T-helper 1 cell (primary cell): ENCODE measurements at places on chromosomes 4 and X.

DNA sequence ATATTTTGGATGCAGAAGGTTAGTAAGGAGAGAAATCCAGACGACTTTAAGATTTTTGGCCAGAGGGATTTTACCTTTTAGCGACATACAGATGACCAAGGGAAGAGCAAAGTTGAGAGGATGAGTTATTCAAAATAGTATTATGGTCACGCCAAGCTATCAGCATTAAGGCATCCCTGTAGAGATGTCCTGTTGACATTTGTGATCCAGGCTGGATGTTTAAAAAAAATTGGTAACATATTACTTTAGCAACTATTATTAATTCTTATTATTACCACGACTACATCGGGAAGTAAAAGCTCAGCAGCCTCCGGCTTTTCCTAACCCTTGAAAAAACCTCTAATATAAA lies 562 bp upstream of the OSTC start:
- no peak for DNase-seq

DNA sequence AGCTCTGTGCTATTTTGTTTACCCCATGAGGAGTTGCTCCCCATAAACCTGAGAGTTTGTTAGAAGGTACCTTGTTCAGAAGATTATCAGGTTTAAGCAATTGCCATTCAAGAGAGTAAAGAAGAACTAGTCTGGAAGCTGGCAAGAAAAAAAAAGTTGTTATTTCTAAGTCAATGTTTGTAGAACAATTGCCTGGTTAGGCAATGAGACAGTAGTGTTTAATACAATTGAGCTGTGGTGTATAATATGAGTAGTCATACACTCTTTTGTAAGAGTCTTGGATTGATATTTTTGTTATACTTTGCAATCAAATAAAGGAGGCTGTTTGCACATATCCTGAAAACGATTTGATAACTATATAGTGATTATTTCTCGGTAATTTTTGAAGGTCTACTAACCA lies 44.7 kb downstream of the GALNT7 start:
- DNase-seq, result no peak

DNA sequence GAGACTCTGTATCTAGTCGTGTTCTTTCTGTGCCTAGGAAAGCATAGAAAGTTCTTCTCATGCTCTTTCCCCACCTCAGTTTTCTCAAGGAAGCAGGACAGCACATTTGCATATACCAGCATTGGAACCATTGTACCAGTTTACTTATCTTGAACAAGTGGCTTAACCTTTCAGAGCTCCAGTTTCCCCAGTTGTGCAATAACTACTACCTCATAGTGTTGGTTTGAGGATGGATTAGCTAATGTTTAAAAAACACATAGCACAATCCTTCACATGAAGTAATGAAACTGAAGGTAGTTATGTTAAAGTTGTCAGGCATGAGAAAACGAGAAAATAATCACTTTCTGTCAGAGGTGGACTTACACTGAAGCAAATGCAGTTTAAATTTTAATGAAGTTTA lies 92.2 kb upstream of the H2AZ1 start:
- DNase-seq, result no peak

DNA sequence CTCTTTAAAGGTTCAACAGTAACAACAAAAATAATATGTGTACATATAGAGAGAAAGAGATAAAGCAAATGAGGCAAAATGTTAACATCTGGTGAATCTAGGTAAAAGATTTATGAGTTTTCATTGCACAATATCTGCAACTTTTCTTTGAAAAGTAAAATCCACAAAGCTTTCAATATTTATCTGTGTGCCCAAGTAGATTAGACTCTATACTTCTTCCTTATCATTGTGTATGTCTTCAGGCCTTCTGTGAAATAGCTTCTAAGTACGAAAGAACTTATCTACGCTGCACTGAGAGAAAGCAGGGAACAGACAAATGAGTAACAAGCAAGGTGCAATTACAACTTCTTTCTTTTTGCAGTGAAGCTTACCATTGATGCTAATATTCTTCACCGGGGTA lies 81.6 kb downstream of the NPNT start:
- no peak for DNase-seq

DNA sequence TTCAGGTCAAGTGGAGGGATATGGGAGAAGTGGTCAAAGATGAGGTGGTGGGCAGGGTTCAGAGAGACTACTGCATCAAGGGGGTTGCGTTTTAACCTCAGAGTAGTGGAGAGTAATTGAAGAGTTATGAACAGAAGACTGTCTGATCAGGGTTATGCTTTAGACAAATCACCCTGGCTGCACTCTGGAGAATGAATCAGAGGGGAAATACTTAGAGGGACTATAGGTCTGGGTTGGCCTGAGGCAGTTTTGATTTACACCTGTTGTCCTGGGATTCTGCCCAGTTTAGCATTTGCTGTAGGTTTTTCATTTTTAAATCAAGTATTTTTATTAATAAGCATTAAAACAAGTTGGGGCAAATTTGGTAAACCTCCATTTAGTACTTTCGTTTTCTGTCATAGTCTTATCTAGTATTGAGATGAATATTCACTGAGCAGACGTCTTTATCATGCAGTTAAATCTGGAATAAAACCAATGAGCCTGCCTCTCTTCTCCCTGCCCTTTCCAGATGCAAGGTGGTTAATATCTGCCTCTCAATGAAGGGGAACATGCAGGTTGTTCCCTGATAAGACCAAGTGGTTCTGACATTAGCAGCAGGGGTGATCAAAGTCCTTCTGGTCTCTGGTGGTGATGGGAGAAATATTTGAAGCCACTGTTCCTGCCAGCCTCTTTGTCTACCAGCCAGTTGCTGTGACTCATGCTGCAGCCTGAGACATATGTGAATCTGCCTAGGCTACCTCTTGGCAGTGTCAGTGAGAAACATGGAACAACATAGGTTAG lies 116.0 kb upstream of the RPS6KA3 start:
- DNase-seq, result no peak

DNA sequence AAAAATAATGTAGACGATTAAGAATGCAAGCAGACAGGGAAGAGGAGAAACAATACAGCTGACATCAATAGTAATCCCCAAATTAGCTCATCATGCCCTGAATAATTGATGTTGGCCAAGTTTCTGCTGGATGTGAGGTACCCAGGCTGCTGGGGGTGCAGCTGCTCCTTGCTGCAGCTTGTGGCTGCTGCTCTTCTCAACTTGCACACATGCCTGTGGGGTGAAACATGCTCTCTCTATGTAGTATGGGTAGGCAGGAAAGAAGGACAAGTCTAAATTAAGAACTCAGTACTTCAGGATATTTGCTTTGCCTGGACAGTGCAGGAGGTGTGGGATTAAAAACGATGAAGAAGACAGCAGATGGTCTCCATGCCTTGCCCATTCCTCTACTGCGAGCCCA lies 16.7 kb downstream of the EDA2R start:
- DNase-seq, result no peak

- DNase-seq, result no peak
Observed at GRCh38 chr4:110198049-110198434, 373 bp downstream of the ELOVL6 start.

- no peak for DNase-seq
Observed at GRCh38 chr4:16692524-16692923, 205.9 kb downstream of the LDB2 start.

GRCh38 chrX:131330735-131331134 lies 41.6 kb upstream of the IGSF1 start:
- no peak for DNase-seq

DNA sequence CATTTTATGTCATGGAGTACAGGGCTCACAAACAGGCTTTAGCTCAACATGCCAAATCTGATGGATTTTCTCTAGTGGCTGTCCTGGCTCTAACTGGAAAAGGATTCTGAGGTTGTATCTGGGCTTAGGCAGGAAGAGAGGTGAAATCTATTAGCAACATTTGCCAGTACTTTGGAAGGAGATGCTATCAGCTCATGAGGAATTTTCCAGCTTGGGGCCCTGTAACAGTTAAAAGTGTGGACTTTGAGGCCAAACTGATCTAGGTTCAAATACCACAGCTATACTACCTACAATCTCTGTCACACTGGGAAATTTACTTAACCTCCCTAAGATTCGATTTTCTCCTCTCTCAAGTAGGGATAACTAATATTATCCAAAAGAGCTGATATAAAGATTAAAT lies 119.0 kb upstream of the HCCS start:
- DNase-seq, result no peak

DNA sequence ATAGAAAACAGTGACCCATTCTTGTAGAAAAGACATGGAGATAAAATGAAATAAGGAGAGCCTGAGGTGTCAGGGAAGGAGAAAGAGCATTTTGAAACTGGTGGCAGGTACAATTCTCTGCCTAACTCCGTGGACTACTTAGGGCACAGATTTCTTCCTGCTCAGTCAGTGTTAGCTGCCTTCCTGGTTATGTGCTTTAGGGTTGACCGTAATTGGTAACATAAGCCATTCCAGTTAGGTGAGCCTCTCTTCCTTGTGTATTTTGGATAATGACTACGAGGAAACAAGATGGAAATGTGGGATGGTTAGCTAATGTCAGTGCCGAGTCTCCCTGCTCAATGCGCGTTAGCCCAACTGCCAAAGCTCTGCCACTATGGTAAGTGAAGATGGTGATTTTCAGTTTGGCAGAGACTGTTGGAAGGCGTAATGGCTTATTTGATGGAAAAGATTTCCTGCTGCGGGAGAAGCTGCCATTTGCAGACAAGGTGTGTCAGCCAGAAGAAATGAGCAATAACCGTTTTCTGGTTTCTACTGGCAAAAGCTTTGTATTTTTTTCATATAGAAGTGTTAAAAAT lies 174.1 kb downstream of the CBR4 start:
- no peak for DNase-seq

DNA sequence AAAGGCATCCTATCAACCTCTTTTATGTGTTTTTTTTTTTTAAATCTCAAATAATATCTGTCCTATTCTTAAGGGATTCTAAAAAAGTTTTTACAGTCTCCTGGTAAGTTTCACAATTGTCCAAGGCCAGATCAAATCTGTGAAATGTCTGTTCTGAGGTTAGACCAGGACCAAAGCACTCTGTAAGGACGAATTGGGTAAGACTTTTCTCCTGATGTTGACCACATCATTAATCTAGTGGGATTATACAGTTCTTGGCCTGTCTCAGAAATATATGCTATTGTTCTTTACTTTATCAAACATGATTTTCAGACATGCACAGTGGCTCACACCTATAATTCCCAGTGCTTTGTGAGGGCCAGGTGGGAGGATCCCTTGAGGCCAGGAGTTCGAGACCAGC lies 45.8 kb upstream of the TMEM131L start:
- DNase-seq, result no peak

DNA sequence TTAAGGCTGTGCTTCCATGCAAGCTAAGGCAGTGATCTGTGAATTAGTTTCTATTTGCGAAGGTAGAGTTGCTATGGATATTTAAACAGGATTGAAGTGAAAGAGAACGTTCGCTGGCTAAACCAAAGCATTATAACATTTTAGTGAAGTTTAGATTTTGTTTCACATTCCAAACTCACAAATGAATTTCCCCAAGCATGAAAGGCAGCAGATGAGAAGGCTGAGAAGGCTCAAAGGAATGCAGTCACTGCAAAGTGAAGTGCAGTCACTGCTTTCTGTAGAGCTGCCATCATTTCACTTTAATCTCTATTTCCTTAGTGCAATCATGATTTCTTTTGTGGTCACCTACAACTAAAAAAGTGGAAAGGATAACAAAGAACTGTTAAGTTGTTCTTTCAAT lies 334.7 kb upstream of the NR3C2 start:
- no peak for DNase-seq

- no peak for DNase-seq
Observed at GRCh38 chr4:34878961-34879360, 1365.4 kb downstream of the ARAP2 start.

DNA sequence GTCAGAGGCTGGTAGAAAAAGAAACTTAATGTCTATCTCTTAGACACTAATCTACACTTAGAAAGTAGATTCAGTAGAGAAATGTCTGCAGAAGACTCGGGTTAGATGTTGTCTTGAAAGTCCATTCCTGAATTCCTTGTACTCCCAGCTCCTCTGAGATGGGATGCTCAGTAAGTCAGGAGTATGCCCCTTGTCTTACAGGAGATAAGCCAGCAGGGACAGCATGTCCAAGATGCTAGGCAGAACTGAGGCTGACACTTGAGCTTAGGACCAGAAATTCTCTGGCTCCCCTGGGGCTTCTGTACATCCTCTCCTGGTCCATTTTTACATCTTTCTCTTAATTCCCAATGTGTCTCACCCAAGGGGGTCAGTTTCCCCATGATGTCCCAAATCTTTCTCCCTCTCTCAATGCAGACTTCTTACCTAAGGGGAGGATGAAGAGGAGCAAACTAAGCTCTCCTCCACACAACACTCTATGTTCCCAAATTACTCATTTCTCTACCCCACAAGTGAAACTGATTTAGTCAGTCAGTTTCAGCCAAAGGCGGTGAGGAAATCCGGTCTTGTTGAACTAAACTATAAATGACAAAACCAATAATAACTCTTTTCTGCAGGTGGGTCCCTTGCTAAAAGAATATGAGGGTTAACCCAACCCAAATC lies 558.2 kb upstream of the DIPK2B start:
- DNase-seq, result no peak

GRCh38 chrX:49191574-49192011 lies 5.4 kb upstream of the PRICKLE3 start:
- DNase-seq, result no peak

DNA sequence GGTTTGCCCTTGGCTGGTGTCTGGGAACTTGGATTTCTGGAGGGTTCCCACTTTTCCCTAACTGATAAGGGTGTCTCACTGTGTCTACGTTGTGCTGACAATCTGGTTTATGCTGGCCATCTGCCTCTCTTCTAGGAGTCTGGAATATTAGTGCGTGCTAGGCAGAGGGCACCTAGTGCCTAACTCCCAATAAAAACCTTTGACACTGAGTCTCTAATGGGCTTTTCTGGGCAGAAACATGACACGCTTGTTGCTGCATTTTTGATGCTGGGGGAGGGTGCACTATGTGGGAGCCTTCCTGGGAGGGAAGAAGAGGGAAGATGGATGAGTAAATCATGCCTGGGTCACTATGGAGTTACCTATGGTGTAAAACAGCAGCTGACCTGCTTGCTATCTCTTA lies 16.3 kb upstream of the ZNF41 start:
- DNase-seq, result no peak

GRCh38 chr4:17647927-17648326 lies 33.5 kb downstream of the MED28 start:
- no peak for DNase-seq

- DNase-seq, result no peak
Observed at GRCh38 chr4:10981576-10981975, 297.0 kb upstream of the CLNK start.

DNA sequence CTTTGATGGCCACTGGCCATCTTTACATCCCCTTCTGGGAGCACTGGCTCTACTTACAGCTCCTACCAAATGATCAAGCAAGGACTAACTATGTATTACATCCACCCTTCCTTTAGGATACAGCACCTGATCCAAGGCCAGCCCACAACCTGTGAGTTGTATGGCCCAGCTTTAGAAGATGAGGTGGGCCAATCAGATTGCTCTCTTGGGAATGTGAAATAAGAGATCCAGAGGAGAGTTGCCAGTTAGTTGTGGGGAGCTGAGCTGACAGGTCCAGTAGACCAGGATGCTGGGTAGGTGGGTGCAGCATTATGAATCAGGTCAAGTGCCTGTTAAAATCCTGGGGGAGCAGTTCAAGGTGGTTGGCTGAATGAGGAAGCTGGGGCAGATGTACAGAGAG lies 111.5 kb downstream of the GNL3L start:
- DNase-seq, result no peak

GRCh38 chrX:22666441-22666840 lies 333.3 kb upstream of the DDX53 start:
- DNase-seq, result no peak

GRCh38 chrX:31301203-31301602 lies 229.4 kb upstream of the FTHL17 start:
- DNase-seq, result no peak
